Esophagus squamous epithelium (tissue), 5 donors: ENCODE measurements at places on chromosomes 7 and 10.

DNA sequence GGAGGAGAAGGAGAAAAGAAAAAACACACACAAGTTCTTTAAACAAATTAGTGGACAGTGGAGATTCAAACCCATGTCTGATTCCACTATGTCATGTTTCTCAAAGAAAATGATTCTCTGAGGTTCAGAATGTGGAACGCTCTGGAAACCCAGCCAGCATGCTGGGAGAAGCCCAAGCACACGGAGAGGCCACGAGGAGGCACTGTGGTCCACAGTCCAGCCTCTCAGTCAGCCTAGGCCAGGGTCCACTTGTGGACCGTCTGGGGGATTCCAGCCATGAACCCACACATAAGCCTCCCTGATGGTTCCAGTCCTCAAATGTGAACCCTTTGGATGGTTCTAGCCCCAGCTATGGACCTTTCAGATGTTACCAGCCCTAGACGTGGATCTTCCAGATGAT is 73.4 kb downstream of the CAV1 start:
- DNase-seq: no peak

DNA sequence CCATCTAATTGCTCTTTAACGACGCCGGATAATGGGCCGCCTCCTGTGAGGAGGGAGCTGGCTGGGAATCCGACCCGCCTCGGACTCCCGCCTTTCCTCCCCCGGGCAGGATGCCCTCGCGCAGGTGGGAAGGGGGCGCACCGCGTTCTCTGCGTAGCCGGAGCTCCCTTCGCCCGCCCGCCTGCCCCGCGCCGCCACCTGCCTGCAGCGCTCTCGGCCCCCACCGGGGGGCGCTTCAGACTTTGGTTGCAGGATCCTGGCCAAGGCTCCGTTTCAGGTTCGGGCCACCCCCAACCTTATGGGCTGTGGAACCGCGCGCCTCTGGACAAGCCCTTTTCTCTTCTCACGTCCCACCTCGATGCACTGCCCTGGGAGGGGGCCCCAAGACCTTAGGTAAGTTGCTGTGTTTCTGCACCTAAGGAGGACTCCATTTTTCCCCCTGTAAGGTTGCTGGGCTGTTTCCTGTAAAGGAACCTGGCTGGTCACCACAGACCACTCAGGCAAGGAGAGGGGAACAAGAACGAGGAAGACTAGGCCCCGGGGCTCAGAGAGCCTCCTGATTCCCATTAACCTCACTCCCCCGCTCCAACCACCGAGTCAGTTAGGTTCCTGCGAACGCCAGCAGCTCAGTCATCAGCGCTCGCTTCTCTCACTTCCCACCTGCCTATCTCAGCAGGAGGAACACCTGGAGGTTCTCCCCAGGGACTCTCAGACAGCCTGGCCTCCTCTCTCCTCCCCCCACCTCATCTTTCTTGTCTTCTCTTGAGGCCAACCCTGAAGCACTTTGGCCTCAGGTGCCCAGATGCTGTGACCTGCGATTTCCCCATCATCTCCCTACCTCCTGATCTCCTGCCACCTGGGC is 11.3 kb upstream of the KAZALD1 start:
- DNase-seq: no peak

DNA sequence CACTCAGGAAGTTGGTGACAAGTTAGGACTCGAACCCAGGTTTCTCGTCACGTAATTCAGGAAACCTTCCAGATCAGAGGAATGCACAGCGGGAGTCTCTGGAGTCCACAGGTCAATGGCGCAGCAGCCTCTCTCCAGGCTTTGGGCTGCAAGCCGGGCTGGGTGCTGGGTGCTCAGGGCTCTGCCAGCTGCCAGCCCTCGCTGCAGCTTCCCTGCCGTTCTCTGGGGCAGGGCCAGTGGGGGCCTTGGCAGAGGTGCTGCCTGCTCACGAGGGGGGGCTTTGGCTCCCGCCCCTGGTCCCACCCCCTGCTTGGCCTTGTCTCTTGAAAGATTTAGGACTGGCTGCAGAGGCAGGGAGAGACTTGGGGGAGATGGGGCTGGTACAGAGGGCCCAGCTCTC is at the start of gene TACR2:
TACR2 (minus strand) TSS at position 224 of the 400 bp plus-strand sequence. CDS start 595 bp downstream, outside the sequence.
- no peak for DNase-seq

- no peak for DNase-seq
Measured at GRCh38 chr10:12614177-12614995, 265.0 kb downstream of the CAMK1D start.

DNA sequence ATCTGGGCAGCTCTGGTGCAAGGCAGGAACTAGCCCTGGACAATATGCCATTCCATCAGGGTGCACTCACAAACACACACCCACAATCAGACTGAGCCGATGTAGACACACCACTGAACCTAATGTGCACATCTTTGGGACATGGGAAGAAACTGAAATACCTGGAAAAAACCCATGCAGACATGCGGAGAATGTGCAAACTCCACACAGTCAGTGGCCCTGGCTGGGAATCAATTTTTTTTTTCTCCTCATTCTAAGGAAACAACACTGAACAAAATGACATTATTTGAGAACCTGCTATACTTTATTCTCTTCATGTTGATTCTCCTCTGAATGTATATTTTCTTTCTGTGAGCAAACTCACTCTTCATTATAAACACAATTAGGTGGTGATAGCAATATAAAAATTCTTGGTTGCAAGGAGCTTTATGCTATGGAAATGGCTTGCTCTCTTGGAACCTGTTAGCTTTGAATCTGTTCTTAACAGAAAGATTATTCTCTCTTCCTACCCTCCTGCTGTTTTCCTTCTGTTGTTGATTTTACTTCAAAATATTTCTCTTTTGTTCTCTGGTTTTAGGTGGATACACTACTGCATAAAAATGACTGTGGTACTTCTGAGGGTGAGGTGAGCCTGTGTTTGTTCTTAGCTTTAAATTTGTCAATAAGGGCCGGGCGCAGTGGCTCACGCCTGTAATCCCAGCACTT is 33.0 kb upstream of the MICU1 start:
- DNase-seq: no peak

- no peak for DNase-seq
Measured at GRCh38 chr7:108002726-108003598, at the start of gene LAMB1. Gene LAMB1, minus strand, starts transcription at chr7:108003161. Its CDS starts 276 bp downstream, at chr7:108002885.

GRCh38 chr10:125868372-125868975 is 12.6 kb downstream of the DHX32 start:
- no peak for DNase-seq
